K562 (cell line): ENCODE measurements at places on chromosomes 4 and X. TPM values are rescaled to one million over a fixed set of nuclear protein-coding genes. Genes with fewer than 3 reads are reported as not detected.

Gene HSFX4
- total RNA-seq, result not detected in 2 replicates

DNA sequence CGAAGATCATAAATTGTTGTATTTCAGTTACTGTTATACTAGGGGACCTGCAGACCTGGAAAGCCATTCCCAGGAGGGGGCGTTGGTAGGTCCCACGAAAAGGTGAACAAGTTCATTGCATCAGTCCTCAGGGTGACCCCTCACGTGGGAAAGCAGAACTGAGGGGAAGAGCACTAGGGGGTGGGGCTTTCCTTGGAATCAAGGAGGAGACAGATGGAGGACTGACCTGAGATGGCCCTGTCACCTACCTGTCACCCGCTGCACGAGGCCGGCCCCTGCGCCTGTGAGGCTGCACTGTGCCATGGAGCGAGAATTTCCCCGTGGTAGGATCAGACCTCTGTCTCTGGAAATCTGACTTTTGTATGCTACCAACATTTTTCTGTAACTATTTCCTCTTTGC, 41.8 kb upstream of the CLDN24 start:
- H3K4me3 ChIP-seq, result no peak overlapping the region
- no peak for DNase-seq
- H3K36me3 ChIP-seq, result no peaks in the 10 kb centered on the region
- H3K27me3 ChIP-seq, result no peaks in the 10 kb centered on the region

GRCh38 chrX:45781901-45782553, 581.4 kb upstream of the DIPK2B start:
- no peak overlapping the region for H3K27ac ChIP-seq
- DNase-seq, result no peak
- H3K4me1 ChIP-seq, result no peaks in the 10 kb centered on the region

DNA sequence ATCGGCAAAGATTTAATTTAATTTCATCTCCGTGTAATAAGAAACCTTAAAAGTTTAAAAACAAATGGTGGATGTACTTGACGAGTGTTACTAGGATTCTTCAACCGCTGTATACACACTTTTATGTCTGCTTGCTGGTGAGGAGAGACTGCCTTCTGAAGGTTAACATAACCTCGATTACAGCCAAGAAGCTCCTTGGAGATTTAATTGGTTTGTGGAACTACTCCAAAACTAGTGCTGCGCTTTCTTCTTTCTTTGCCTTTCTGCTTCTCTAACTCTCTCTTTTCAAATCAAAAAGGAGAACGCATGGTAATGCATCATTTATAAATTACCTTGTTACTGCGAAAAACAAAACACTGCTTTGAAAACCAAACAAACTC, 109.0 kb downstream of the ANTXR2 start:
- no peak for DNase-seq
- H3K27me3 ChIP-seq, result no peaks in the 10 kb centered on the region
- no peak overlapping the region for H3K27ac ChIP-seq

Gene PNPLA4
- total RNA-seq, result 24.6 and 24.9 TPM in 2 replicates

DNA sequence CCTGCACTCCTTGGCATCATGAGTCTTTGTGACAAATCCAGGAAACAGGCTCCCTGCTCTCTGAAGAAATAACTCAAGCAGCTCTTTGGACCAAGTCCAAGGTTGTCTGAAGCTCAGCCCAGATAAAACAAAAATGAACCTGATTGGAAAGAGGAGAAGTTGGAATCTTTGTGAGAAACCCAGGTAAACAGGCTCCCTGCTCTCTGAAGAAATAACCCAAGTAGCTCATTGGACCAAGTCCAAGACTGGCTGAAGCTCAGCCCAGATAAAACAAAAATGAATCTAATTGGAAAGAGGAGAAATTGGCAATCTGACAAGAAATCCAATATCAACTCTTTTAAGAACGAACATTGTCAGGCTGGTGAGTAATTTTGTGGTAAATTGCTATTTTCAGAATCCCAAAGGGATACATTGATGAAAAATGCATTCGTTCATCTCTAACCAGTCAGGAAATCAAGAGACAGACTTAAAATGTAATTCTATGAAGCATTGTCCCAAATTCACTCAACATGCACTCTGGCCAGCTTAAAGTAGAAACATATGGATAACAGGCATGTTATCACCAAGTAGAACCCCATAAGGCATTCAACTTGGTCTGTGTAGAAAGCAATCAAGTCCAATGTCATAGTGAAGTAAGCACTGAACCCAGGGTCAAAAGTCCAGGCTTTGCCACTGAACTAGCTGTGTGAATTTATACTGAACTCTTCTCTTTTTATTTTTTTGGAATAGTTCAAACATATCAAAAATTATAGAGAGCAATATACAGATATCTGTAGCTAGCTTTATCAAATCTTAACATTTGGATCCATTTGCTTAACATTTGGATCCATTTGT, 16.8 kb upstream of the NFXL1 start:
- H3K27ac ChIP-seq, result no peak overlapping the region
- H3K27me3 ChIP-seq, result no peaks in the 10 kb centered on the region; the same call in none of the 3 replicates
- H3K4me3 ChIP-seq, result no peak overlapping the region
- DNase-seq, result no peak
- H3K4me1 ChIP-seq, result no peaks in the 10 kb centered on the region
- H3K36me3 ChIP-seq, result no peaks in the 10 kb centered on the region
